IPS-NIHi11 (cell line): ENCODE measurements at places on chromosomes 4 and X.
A peak's percentile ranks its signal among the peaks of the same experiment; 100 is the strongest.

DNA sequence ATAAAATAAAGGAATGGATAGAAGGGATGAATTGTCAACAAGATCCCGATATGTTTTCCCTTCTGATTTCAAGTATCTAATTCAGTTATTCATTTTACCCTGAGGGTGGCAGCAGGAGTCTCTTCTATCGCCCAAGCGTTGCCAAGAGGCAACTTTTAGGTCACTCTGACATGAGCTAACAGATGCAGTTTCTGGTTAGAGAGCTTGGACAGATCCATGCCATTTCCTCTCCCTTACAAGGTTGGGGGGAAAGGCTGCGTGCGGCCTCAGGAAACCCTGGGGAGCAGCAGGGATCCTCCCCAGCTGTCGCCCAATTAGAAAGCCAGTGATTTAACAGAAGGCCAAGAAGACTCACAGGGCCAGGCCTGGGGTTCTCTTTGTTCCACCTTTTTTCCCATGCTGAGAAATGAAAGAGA lies 35.3 kb upstream of the WAS start:
- peak; percentile 32 for DNase-seq

GRCh38 chr4:142376204-142376603 lies 469.9 kb downstream of the INPP4B start:
- DNase-seq: no peak

DNA sequence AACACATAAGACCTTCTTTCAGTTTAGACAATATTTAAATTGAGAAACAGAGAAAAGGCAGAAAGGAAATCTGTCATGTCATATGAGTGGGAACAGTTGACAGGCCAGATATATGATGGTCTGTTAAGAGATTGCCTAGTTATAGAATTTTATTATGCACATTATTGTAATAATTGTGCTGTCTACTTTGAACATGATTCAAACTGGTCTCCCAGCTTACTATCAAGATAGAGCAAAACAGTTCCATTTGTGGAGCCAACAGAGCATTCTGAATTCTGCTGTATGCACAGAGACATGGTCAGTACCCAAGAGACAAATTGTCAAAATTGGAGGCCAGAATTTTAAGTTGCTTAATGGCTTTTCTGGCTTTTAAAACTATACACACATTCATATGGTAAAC lies 139.4 kb downstream of the FBXO8 start:
- DNase-seq: no peak

GRCh38 chrX:45748369-45748774 lies 547.7 kb upstream of the DIPK2B start:
- no peak for DNase-seq

DNA sequence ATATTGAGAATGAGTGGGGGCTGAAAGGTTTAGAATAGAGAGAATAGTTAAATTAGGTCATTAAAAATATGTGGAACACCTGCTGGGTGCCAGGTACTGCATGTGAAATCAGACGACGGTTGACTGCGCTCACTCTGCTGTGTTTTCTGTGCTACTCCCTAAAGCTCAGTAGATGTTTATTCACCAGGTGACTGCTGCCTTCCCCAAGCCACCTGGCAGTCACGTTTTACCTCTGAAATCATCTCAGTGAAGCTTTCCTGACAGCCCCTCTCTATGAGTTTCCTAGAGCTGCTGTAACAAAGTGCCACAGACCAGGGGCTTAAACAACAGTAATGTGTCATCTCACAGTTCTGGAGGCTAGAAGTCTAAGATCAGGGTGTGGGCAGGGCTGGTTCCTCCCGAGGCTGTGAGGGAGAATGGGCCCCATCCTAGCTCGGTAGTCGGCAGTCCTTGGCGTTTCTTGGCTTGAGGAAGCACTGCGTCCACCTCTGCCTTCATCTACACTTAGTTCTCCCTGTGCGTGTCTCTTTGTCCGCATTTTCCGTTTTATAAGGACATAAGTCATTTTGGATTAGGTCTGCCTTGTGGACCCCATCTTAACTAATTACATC lies 25.3 kb downstream of the ADD1 start:
- DNase-seq: no peak

GRCh38 chr4:174284487-174284886 lies 776 bp downstream of the CEP44 start:
- DNase-seq: no peak

GRCh38 chrX:24426340-24426913 lies 38.7 kb upstream of the PDK3 start:
- DNase-seq: no peak
